ENCODE measurements at places on chromosomes 2 and 18. TPM values are rescaled to one million over a fixed set of nuclear protein-coding genes. Genes with fewer than 3 reads are reported as not detected.

GRCh38 chr2:165470361-165470760 is 863 bp downstream of the CSRNP3 start:
- no peak overlapping the region for H3K27ac ChIP-seq
- no peaks in the 10 kb centered on the region for H3K27me3 ChIP-seq
- peak overlapping the region; percentile 86 for H3K4me3 ChIP-seq
- no peaks in the 10 kb centered on the region for H3K36me3 ChIP-seq

GRCh38 chr18:56127322-56128099 is 510.9 kb downstream of the TXNL1 start:
- DNase-seq = no peak
- no peaks in the 10 kb centered on the region for H3K4me1 ChIP-seq
- H3K27ac ChIP-seq = no peak overlapping the region
- H3K27me3 ChIP-seq = no peaks in the 10 kb centered on the region

DNA sequence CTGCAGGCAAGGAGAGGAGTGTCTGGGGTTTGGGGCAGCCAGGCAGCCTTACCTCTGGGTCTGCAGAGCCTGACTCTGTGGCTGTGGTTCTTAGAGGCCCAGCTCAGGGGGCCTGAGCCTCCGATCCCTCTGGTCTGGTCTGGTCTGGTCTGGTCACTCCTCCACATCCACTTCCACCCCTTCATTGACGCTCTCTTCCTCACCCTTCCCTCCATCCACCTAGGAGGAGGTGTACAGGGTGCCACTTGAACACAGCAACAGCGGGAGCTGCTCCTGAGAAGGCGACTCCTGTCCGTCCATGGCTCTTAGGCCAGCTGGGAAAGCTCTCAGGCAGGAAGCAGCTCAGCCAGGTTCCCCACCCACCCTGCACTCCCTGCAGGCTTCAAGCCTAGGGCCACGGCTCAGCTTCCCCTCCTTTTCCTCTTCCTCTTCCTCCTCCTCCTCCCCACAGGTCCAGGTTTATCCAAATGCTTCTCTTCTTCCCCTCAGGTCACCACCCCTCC is 16.9 kb downstream of the GPR55 start:
- no peak overlapping the region for H3K4me3 ChIP-seq
- peaks cover 4% of the 10 kb centered on the region for H3K4me1 ChIP-seq
- no peak overlapping the region for H3K27ac ChIP-seq
- H3K27me3 ChIP-seq = no peaks in the 10 kb centered on the region
- peak; percentile 39 for DNase-seq

GRCh38 chr18:58354791-58355190 is 274.1 kb downstream of the ALPK2 start:
- no peaks in the 10 kb centered on the region for H3K27me3 ChIP-seq
- peaks cover 34% of the 10 kb centered on the region for H3K36me3 ChIP-seq
- no peak overlapping the region for H3K27ac ChIP-seq
- no peak overlapping the region for H3K4me3 ChIP-seq
- peaks cover 2% of the 10 kb centered on the region for H3K4me1 ChIP-seq
- DNase-seq = no peak

DNA sequence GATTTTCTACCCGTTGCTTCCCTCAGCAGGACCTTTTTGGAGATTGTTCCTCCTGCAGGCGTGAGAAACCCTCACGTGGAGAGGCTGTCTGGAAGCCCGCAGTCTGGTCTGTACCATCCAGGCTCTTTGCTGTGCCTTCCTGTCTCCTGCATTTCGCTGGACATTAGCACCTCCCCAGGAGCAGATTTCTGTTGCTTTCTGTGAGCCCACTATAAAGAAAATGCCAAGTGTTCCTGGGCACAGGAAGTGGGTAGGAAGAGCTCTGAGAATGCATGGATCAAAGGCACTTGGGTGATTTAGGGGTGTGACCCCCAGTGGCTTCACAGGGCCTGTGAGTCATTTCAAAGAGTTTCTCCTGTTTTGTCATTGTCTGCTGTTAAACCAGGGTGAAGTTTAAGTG is 27.3 kb downstream of the SPTBN1 start:
- H3K27ac ChIP-seq = peak overlapping the region; percentile 39
- DNase-seq = peak; percentile 91
- H3K4me1 ChIP-seq = no peaks in the 10 kb centered on the region
- no peaks in the 10 kb centered on the region for H3K27me3 ChIP-seq

- no peaks in the 10 kb centered on the region for H3K4me1 ChIP-seq
- DNase-seq = no peak
- H3K4me3 ChIP-seq = no peak overlapping the region
- H3K27me3 ChIP-seq = no peaks in the 10 kb centered on the region
- H3K36me3 ChIP-seq = no peaks in the 10 kb centered on the region
Observed at GRCh38 chr18:56139792-56140254, 498.6 kb downstream of the TXNL1 start.

DNA sequence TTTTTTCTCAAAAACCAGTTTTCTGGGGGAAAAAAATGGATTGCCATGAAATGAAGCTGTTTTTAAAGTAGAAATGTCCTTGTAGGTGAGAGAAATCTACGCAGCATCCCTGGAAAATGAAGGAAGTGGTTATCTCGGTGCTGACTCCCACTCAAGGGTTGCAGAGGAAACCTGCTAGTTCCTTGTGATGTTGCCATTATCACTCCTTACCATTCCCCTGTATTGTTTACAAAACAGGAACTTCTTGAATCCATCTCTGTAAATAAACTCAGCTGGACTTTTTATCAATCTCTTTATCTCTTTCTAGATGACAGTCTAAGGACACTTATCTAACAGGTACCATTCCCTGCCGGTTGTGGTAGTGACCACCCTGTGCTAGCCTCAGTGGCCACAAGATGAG is 61.2 kb downstream of the FEZ2 start:
- no peak overlapping the region for H3K4me3 ChIP-seq
- peaks cover 37% of the 10 kb centered on the region for H3K36me3 ChIP-seq
- H3K27me3 ChIP-seq = no peaks in the 10 kb centered on the region
- H3K4me1 ChIP-seq = no peaks in the 10 kb centered on the region

- H3K4me1 ChIP-seq = peaks cover 5% of the 10 kb centered on the region
- H3K36me3 ChIP-seq = no peaks in the 10 kb centered on the region
- no peak overlapping the region for H3K27ac ChIP-seq
- no peak for DNase-seq
- no peak overlapping the region for H3K4me3 ChIP-seq
Observed at GRCh38 chr2:49026706-49027105, 127.6 kb downstream of the FSHR start.

GRCh38 chr18:59927246-59927825 is 27.5 kb downstream of the PMAIP1 start:
- DNase-seq = no peak
- no peaks in the 10 kb centered on the region for H3K4me1 ChIP-seq
- no peak overlapping the region for H3K4me3 ChIP-seq
- peaks cover 6% of the 10 kb centered on the region for H3K27me3 ChIP-seq

GRCh38 chr2:54639609-54640008 is 83.9 kb upstream of the EML6 start:
- H3K4me3 ChIP-seq = no peak overlapping the region
- no peak for DNase-seq
- no peaks in the 10 kb centered on the region for H3K27me3 ChIP-seq
- no peaks in the 10 kb centered on the region for H3K4me1 ChIP-seq

DNA sequence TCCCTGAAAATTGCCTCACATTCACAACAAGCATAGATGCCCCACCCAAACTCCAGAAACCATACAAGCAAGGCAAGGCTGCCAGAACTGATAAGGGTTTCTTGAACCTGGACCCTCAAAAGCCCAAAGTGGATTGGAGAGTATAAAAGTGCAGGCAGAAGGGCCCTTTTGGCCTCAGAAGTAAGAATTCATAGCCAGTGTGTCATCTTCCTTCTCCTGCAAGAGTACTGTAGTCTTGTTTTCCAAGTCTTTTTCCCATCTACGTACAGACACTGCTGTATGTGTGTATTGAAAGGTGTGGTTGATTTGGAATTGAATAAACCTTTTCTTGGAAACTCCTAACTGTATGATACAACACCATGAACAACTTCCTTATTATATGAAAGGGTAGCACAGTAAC is 46.8 kb downstream of the ZC3H15 start:
- H3K27me3 ChIP-seq = no peaks in the 10 kb centered on the region
- no peaks in the 10 kb centered on the region for H3K4me1 ChIP-seq
- H3K4me3 ChIP-seq = no peak overlapping the region
- no peak overlapping the region for H3K27ac ChIP-seq
- H3K36me3 ChIP-seq = no peaks in the 10 kb centered on the region

DNA sequence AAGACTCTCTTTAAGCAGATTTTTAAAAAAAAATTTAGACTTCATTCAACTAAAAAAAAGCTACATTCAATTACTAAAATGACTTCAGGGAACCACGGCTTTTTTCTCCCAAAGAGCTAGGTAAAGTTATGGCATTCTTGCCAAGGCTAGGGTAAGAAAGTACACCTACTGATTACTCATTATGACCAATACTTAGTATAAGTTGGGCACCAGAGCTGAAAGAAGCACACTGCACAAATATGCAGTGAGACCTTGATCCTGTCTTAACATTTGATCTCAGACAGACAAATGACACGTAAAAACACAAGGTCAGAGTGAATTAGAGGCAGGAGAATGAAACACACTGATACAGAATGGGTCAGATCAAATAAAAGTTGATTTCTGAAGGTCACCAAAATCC is 88.7 kb downstream of the THADA start:
- no peaks in the 10 kb centered on the region for H3K27me3 ChIP-seq
- H3K27ac ChIP-seq = no peak overlapping the region
- H3K4me1 ChIP-seq = peaks cover 7% of the 10 kb centered on the region
- peaks cover 8% of the 10 kb centered on the region for H3K36me3 ChIP-seq
- H3K4me3 ChIP-seq = no peak overlapping the region

DNA sequence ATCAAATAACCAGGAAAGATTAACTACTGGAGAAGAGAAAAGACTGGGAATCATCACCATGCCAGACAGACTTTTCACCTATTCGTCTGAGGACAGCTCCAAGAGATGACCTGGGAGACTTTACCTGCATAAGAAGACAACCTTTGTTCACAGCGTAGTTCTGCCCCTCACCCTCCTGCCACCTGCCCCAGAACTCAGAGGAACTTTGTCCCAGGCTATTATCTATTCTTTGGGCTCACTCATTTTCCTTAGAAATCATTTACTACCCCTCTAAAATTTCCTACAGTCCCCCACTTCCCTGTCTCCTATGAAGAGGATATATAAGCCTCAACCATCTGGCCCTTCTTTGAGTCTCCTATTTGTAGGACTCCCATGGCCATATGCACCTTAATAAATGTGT is 19.3 kb upstream of the COPS8 start:
- no peak for DNase-seq
- H3K4me3 ChIP-seq = no peak overlapping the region
- peaks cover 2% of the 10 kb centered on the region for H3K4me1 ChIP-seq
- H3K36me3 ChIP-seq = no peaks in the 10 kb centered on the region

DNA sequence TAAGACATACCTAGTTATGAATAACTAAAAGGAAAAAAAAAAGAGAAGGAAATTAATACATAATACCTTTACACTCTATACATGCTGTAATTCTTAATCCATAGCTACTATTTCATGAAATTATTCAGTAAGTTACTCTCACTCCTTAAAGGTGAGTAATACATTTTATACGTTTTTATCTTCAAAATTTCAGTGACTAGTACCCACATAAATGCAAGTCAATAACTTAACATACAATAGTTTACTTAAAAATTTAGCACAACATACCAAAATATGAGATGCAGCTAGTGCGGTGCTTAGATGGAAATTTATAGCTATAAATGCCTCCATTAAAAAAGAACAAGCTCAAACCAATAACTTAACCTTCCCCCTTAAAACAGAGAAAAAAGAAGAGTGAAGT is 36.0 kb upstream of the DTNB start:
- no peak for DNase-seq
- H3K27me3 ChIP-seq = no peaks in the 10 kb centered on the region
- no peak overlapping the region for H3K27ac ChIP-seq
- H3K36me3 ChIP-seq = no peaks in the 10 kb centered on the region

ASAP2 gene
- 9.4 TPM for total RNA-seq

C2orf66 gene
- total RNA-seq = 0.20 TPM

TBR1 gene
- 2.4 TPM for total RNA-seq

NCKAP5 gene
- 0.92 TPM for total RNA-seq

OXER1 gene
- 6.5 TPM for total RNA-seq

RAB31 gene
- 3.3 TPM for total RNA-seq

ALPP gene
- total RNA-seq = not detected

NRBP1 gene
- 153 TPM for total RNA-seq

SERPINB12 gene
- not detected for total RNA-seq

C1QL2 gene
- total RNA-seq = not detected

MOB1A gene
- total RNA-seq = 91.9 TPM
